ENCODE measurements at places on chromosomes 3 and 15.

GRCh38 chr3:168989396-168989795, 674.1 kb downstream of the MECOM start:
- DNase-seq, result no peak

DNA sequence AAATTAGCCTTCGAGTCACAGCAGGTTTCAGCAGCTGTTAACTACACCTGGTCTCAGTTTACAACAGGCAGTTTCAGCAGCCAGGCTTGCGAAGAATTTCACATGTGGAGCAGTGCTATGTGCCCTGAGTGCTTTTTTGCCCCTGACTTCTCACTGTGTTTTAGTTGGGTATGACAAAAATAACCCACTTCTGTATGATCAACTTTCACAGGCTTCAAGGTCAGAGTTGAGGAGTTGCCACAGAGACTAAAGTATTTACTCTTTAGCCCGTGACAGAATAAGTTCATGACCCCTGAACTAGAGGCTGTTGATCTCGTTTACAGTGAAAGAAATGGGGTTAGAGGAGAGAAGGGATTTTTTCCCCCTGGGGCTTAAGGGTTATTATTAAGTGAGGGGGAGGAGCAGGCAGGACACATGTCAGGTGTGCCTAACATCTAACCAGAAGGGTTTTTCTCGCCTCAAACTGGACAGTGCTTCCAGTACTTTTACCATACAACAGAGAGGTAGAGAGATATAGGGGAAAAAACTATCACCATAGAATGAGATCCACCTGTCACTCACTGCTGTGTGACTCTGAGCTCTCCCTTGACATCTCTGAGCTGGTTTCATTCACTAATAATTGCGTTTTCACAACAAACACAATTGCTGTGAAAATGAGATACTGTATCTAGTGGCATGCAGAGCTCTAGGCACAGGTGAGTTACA, 14.0 kb upstream of the TOPBP1 start:
- DNase-seq, result no peak

GRCh38 chr15:73139744-73140553, 87.7 kb downstream of the NEO1 start:
- no peak for DNase-seq

- no peak for DNase-seq
These were observed 60.9 kb upstream of the TJP1 start for GRCh38 chr15:29883126-29883525.

DNA sequence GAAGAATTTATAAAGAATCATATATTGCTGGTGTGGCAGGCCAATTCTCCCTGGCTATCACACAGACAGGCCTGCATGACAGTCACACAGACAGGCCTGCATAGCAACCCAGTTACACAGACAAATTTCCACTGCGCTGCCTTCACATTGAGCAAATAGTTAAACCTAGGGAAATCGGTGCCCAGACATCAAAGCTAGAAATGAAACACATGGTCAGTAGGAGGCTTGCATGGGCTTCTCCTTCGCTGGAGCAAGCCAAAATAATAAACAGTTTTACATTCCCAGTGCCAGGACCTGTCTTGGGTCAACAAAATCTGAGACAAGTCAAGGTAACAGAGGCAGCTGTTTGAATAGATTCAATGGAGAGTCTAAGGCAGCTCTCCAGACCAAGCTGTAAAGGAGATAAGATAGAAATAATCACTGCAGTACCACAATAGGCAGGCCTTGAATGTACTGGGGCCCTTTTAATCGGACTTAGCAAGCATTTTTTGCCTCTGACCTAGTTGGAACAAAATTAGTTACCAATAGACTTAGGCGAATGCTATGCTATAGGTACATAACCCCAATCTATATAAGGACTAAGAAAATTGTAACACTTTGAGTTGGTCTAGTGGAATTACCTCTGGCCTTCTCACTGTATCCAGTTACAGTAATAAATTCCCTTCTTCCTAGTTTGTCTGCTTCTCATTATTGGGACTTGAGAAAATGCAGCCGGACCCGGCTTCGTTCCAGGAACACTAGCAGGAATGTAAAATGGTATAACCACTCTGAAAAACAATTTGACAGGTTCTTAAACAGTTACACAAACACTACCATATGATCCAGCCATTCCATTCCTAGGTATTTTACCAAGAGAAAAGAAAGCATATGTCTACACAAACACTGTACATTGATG, 274.7 kb upstream of the UBE2E2 start:
- no peak for DNase-seq

DNA sequence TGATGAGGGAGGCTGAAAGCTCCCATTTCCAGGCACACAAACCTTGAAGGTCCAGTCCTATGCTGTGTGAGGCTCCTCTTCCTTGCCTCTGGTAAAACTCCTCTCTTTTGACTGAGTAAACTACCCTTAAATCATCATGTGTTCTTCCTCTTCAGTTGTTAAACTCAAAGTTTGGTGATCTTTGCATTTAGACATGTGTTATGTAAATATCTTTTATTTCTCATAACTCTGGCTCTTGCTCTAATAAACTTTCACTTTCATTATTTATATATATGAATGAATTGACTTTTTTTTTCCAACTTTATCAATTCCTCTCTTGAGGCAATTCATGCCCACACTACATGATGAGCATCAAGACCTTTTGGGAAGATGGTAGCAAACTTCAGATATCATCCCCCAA, 26.6 kb downstream of the SUCNR1 start:
- DNase-seq, result no peak

- DNase-seq, result no peak
These were observed 5.2 kb downstream of the SOX2 start for GRCh38 chr3:181716966-181717365.

- no peak for DNase-seq
These were observed 765 bp upstream of the UBE2E2 start for GRCh38 chr3:23202203-23202920.
